ENCODE measurements at places on chromosomes 1 and 21.

- no peaks in the 10 kb centered on the region for H3K27me3 ChIP-seq
- DNase-seq, result no peak
- H3K27ac ChIP-seq, result no peak overlapping the region
- no peaks in the 10 kb centered on the region for H3K36me3 ChIP-seq
Measured at GRCh38 chr1:156069490-156070455, 8.8 kb downstream of the RAB25 start.

- H3K4me3 ChIP-seq, result no peak overlapping the region
- peaks cover 6% of the 10 kb centered on the region for H3K4me1 ChIP-seq
- no peak overlapping the region for H3K27ac ChIP-seq
Measured at GRCh38 chr1:59384443-59384842, 87.5 kb downstream of the FGGY start.

DNA sequence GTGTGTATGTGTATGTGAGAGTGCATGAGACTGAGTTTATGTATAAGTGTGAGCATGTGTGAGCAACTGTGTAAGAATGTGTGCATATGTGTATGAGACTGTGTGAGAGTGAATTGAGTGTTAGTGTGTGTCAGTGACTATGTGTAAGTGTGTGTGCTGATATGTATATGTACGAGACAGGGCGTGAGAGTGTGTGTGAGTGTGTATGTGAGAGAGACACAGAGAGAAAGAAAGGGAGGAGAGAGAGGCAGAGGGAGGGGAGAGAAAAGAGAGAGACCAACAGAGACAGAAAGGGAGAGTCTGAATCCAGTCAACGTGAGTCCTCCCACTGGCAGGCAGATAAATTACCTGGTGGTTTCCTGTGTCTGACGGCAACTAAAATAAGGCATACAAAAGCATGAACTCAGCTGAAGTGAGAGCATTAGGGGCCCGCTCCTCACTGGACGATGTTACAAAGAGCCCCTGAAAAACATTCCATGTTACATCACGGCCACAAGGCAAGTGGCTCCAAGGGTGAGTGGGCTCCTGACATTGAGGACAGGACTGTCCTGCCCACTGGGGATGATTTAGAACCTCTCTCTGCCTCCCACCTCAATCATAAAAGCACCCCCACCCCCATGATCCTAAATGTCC lies 66.6 kb upstream of the TIAM1 start:
- no peaks in the 10 kb centered on the region for H3K4me1 ChIP-seq
- H3K27me3 ChIP-seq, result no peaks in the 10 kb centered on the region
- H3K4me3 ChIP-seq, result no peak overlapping the region
- H3K36me3 ChIP-seq, result no peaks in the 10 kb centered on the region
- DNase-seq, result no peak

GRCh38 chr1:91527266-91527765 lies 26.7 kb downstream of the CDC7 start:
- H3K4me1 ChIP-seq, result peaks cover 5% of the 10 kb centered on the region
- no peak for DNase-seq
- no peaks in the 10 kb centered on the region for H3K27me3 ChIP-seq

DNA sequence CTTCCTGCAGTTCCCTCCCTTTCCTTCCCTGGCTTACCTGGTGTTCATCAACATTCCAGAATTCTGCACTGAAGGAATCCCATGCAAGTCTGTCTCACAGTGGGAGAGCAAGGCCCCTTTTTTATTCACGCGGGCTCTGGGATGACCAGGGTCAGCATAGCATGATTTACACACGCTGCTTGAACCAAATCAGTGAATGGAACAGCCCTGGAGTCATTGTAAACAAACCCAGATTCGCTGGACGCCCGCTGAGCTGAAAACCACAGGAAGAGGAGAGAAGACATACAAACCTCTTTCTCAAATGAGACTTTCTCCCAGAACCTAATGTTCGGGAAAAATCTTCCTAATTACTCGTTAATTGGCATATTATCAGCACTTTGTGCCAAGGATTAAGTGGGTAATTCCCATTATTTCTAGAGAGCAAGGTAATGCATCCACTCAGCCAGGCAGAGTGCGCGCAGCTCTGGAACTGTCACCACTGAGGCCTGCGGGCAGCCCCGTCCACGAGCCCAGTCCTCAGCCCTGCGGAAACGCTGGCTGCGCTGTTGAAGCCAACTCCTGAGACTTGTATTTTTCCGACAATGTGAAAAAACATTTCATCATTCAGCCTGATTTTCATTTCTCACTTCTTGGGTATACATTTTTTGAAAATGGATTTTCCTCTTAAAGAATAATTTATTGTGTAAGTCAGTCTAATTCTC lies 140.0 kb downstream of the ETS2 start:
- no peak overlapping the region for H3K4me3 ChIP-seq
- H3K27ac ChIP-seq, result no peak overlapping the region
- H3K4me1 ChIP-seq, result no peaks in the 10 kb centered on the region
- H3K27me3 ChIP-seq, result no peaks in the 10 kb centered on the region
- no peaks in the 10 kb centered on the region for H3K36me3 ChIP-seq
- DNase-seq, result no peak

GRCh38 chr21:30042443-30042842 lies 102.6 kb upstream of the GRIK1 start:
- H3K27me3 ChIP-seq, result no peaks in the 10 kb centered on the region
- H3K4me3 ChIP-seq, result no peak overlapping the region
- DNase-seq, result no peak

Measured in GM12878 (cell line).